ENCODE measurements at places on chromosomes 7 and 10. TPM values are rescaled to one million over a fixed set of nuclear protein-coding genes. Genes with fewer than 3 reads are reported as not detected.

SUV39H2 gene
- total RNA-seq, result 7.5 TPM

CRPPA gene
- total RNA-seq, result 4.7 TPM

EIF5AL1 gene
- 0.37 TPM for total RNA-seq

DNTT gene
- total RNA-seq, result not detected

DYDC2 gene
- total RNA-seq, result not detected

PON1 gene
- total RNA-seq, result not detected

LMOD2 gene
- total RNA-seq, result not detected

CLDN4 gene
- total RNA-seq, result 0.97 TPM

TMEM140 gene
- 8.8 TPM for total RNA-seq

HOGA1 gene
- 4.1 TPM for total RNA-seq

LEP gene
- total RNA-seq, result 1.5 TPM

TEX36 gene
- total RNA-seq, result not detected

SPRN gene
- total RNA-seq, result 0.14 TPM

ZWINT gene
- 1.9 TPM for total RNA-seq

AEBP1 gene
- total RNA-seq, result 783 TPM
